ENCODE measurements at places on chromosomes 5 and 9.

DNA sequence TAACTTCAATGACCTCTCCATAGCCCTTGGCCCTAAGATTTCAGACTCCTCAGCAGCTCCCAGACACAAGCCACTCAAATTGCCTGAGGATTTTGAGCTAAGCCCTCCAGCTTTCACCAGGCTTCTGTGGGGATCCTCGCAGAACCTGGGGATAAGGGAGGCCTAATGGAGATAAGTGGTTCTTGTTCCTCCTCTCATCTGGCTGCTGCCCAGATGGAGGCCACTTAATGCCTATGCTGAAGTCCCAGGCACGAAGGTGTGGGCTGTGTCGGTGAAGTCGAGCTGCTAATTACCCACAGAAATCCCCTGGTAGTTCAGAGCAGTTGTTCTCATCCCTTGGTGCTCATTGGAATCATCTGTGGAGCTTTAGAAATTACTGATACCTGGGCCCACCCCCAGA lies 10.3 kb upstream of the FAT2 start:
- DNase-seq: no peak

- no peak for DNase-seq
Observed at GRCh38 chr5:165497707-165498106, 1992.3 kb downstream of the MAT2B start.

DNA sequence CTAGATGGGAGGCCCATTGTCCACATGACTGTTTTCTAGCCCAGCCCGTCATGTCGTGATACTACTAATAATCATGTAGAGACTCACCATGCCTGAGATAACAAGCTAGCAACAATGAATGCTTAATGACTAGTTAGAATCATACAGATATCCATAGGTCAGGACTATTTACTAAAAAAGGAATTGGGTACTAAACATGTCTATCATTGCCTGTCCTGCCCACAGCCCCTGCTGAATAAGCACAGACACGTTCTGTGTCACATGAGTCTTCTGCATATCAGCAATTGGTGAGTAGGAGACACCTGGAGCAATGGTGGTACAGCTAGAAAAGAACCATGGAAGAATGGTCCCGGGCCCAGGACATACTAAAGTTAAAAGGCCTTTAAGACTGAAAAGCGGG lies 18.0 kb downstream of the FRRS1L start:
- no peak for DNase-seq

GRCh38 chr5:89199306-89199705 lies 316.3 kb upstream of the MEF2C start:
- no peak for DNase-seq

DNA sequence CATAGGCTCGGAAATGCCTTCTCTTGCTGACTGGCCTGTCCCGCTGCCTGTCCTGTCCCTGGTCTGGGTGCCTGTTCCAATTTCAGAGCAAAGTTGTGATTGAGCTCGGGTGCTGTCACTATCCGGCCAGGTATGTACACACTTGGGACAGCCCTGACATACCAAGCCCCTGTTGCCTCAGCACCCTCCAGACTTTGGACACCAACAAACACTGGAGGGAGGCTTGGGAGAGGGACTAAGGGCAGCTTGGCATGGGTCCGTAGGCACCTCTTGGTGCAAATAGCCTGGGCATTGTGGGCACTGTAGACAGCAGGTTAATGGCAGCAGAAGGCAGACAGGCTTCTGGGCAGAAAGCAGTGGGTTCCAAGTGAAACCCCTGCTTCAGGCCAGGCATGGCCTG lies 86.3 kb upstream of the SEMA6A start:
- no peak for DNase-seq

GRCh38 chr9:124021385-124021769 lies 9.8 kb downstream of the LHX2 start:
- DNase-seq: no peak

DNA sequence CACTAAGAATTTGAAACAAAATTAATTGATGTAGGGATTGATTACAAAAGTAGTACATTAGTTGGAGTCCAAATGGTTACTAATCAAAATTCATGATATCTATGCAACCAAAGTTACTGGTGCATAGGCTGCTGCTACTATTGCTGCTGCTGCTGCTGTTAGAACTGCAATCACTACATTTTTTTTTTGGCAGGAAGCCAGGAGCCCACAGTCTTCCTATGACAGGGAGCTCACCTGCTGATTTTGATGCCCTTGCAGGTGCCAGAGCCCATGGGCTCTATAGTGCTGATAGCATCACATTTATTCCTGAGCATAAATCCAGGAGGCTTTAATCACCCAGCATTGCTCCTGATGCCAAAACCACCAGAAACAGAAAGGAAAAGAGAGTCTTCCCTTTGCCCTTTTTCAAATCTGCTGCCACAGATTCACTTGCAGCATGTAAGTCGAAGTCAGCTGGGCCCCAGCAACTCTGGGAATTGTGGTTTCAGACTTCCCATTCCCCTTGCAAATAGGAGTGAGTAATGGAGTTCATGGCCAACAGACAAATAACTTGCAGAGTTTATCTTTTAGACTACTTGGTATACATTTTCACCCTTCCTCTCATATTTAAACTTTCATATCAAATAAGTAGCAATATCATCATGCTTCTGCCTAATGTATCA lies 17.6 kb downstream of the SLCO6A1 start:
- no peak for DNase-seq

DNA sequence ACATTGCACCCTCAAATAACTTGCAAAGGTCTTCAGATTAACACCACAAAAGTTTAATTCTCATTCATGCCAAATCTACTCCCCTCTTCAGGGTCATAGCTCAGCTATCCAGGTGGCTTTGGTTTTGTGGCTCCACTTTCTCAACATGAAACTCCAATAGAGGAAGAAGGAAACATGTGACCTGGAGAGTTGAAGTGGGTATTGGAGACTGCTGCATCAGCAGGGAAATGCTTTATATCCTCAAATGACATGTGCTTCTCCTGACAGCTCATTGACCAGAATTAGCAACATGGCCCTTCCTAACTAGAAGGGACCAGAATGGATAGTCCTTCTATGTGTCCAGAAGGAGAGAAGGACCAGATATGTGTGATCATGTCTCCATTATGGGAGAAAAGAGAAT lies 73.6 kb downstream of the TLR4 start:
- DNase-seq: no peak

Measured in activated CD4-positive, alpha-beta T cell treated with anti-CD3 and anti-CD28 coated beads, Interleukin-2, amount 50 U/mL, for 24 hours (primary cell).